ENCODE measurements at places on chromosomes 4 and X. TPM values are rescaled to one million over a fixed set of nuclear protein-coding genes. Genes with fewer than 3 reads are reported as not detected.

DNA sequence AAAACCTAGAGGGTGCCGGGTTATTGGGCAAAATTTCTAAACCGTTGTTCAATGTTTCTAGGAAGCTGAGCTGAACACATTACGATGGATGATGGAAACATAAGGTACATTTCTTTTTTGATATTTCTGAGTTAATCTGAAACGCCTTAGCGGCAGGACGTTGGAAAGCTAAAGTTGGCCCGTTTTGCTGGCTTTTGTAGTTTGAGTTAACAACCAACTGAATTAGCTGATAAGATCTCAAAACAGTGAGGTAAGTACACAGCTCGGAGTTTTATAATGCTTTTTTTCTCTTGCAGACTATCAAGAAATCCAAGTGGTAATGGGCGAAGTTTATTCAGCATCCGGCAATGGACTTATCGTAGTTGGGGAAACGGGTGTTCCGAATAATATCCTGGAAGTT, 73.5 kb downstream of the PRSS12 start:
- no peak for DNase-seq

DNA sequence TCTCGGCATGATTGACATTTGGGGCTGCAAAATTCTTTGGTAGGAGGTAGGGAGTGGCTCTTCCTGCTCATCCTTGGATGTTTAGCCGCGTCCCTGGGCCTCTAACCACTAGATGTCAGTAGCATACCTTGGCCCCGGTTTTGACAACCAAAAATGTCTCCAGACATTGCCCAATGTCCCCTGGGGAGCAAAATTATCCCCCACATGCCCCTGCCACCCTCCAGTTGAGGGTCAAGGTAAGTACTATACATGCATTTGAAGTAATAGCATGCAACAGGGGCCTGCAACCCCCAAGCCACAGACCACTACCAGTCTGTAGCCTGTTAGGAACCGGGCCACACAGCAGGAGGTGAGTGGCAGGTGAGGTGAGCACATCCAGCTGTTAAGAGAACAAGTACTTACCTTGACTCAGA, 17.6 kb upstream of the KIAA1210 start:
- DNase-seq, result peak; percentile 58

Gene FRMD7
- polyA plus RNA-seq, result not detected

GRCh38 chrX:11426712-11427452, 133.7 kb downstream of the AMELX start:
- peak; percentile 46 for DNase-seq

- no peak for DNase-seq
Observed at GRCh38 chrX:2654436-2655340, 36.4 kb upstream of the CD99 start.

DNA sequence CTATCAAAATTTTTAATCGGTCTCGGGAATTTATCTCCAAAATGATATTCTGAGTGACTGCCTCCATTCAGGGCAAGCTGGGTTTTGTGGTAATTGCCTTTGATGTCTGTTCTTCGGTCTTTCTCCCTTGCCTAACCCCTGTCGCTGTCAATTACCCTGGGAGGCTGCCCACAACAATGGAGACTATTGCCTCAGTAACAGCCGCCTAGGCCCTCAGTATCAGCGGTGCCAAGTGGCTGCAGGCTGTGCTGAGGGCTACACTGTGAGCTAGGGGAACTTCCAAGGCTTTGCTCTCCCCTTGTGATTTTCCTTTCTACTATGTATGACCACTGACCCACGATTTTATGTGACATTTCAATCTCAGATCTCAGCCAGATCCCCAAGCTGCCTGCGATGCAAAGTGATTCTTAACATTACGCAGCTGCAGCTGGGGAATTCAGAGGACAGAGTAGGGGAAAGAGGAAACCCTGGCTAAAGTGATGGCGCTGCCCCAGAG, 36.3 kb upstream of the REST start:
- DNase-seq, result no peak

GRCh38 chr4:138910914-138911336, 104.7 kb upstream of the NOCT start:
- DNase-seq, result peak; percentile 93

- no peak for DNase-seq
Observed at GRCh38 chrX:136810493-136810892, 29.8 kb upstream of the ARHGEF6 start.

- no peak for DNase-seq
Observed at GRCh38 chr4:57494821-57495220, 384.6 kb upstream of the IGFBP7 start.

All from GM23248 (cell line).